ENCODE measurements at places on chromosomes 11 and 22.

DNA sequence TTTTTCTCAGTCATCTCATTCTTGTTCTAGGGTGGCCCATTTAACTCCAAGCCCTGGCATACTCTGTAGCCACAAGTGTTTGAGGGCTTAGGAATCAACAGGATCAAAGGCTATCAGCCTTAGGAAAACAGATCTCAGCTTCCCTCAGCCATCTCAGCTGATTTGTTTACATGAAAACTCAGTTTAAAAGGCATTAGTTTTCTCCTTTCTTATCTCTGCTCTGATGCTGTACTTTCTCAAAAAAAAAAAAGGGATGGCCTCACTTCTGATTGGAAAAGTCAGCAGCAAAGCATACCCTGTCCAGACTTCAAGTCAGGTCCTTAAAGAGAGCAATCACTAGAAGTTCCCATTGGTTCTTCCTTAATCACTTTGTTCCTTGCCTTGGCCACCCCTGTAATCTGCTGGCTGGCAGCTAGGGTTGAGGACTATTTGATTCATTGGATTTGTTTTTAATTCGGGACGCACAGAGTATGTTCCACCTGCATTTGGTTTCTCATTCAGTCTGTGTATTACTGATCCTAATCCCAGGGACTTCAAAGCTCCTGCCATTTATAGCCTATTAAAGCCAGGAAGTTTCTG is 102.8 kb downstream of the EXT2 start:
- no peak for DNase-seq

DNA sequence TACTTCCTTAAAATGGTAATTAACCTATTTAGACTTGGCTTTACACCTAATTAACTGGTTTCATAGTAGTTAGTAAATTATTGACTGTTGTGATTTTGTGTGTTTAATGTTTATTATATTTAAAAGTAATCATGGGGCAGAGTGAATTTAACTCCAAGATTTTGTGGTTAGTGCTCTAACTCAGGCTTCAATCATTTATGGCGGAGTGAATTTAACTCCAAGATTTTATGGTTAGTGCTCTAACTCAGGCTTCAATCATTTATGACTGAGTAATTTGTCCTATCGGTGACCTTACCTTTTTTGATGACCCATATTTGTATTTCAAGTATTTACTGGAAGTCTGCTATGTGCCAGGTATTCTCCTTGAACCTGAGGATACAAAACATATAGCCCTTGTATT is 7.2 kb downstream of the PRRG4 start:
- DNase-seq: no peak

DNA sequence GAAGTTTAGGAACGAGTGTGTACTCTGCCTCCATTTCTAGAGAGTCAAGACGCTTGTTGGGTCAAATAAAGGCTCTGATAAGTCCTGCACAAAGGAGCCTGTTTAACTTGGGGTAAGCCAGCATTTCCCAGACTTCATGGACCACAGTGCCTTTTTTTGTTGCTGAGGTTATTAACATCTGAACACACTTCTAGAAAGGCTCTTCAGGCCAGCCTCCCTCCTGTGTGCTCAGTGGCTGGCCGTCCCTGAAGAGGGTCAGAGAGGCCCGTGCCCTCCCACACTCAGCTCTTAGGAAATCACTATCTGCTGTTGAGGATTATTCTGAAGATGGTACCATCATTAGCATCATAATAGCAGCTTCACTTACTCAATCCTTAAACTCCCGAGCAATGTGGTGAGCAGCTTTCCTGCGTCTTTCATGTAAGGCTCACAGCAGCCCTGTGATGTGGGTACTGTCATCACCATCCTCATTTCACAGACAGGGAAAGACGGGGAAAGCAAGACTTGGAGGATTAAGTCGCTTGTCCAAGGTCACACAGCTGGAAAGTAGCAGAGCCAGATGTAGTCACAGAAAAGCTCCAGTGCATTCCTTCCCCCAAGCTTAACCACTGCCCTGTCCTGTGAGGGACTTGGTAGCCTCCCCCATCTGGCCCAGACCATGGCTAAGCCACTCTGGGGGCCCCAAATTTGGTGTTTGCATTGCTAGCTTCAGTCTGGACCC is 71.3 kb downstream of the TSPAN18 start:
- DNase-seq: no peak

GRCh38 chr11:119684361-119685110 is 44.5 kb downstream of the NECTIN1 start:
- peak; percentile 29 for DNase-seq

- DNase-seq: peak; percentile 38
These were observed 3.6 kb upstream of the OR2AT4 start for GRCh38 chr11:75100314-75100713.

Data from stromal cell of bone marrow (primary cell).